Astrocyte (in vitro differentiated cells and primary cell): ENCODE measurements at places on chromosomes 1 and 21. TPM values are rescaled to one million over a fixed set of nuclear protein-coding genes. Genes with fewer than 3 reads are reported as not detected.

DNA sequence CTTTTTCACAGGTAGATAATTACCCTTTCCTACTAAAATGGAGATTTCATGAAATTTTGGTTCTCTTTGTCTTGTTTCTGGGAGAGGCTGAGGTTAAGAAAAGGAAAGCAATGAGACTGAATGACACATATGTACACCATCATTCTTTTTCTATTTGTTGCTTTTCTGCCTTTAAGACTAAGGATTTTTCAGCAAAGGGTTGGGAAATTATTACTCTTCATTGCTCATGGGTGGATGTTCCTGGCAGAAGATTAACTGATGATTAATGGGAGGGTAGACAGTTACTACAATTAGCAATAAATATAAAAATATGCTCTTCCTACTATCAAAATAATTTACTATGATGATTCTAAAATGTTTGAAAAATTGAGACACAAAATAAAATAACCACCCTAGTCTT, 316.5 kb upstream of the USP24 start:
- DNase-seq = no peak

DNA sequence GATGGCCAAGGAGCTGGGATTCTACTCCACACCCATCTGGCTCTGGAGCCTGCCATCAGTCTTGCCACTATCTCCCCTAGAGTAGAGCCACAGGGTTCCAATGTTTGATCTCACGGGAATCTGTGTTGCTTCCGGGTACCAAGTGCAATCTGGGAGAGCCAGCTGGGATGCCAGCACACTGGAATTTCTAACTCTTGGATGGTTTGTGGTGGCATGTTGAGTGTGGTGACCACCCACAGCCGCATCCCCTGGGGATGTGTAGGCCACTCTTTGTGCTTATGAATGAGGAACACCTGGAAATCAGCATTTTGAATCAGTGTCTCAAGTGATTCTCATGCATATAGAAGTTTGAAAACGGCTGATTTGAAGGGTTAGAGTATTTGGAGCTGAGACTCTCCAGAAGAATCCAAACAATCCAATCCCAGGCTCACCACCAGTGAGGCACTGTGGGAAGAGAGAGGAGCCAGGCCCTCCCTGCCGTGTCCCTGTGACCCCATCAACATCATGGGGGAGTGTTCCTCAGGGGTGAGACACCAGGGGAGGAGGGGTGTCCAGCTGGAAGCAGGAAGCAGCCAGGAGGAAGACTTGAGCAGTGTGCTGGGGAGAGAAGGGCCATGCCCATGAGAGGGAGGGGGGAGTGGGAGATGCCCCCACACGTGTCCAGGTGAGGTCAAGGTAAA, 13.4 kb downstream of the FBLIM1 start:
- DNase-seq = no peak

DNA sequence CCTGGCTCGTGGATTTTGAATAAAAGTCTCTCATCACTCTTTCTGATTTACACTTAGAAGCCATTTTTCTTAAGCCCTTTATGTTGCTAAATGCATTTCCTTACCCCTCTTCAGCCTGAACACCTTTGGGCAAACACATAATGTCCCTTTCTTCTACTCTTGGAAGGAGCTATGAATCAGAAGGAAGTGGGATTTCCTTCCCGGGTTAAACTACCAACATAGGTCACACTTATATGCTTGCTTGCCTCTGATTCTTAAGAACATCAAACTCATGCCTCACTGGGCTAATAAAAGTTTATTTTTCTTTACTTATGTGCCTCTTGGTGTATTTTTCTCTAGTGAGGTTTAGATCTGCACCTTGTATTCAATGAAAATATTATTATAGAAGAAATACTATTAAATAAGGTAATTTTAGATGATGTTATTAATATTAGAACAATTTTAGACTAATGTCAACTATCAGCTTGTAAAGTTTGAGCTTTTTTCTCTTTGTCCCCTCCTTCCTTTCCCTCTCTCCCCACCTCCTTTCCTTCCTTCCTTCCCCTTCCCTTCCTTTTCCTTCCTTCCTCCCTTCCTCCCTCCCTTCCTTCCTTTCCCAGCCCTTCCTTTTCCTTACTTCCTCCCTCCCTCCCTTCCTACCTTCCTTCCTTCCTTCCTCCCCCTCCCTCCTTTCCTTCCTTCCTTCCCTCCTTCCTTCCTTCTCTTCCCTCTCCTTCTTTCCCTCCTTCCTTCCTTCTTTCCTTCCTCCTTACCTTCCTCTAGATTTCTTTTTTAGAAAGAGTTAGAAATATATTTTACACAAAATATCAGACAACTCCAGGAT, 66.5 kb upstream of the KCNJ6 start:
- DNase-seq = no peak

DNA sequence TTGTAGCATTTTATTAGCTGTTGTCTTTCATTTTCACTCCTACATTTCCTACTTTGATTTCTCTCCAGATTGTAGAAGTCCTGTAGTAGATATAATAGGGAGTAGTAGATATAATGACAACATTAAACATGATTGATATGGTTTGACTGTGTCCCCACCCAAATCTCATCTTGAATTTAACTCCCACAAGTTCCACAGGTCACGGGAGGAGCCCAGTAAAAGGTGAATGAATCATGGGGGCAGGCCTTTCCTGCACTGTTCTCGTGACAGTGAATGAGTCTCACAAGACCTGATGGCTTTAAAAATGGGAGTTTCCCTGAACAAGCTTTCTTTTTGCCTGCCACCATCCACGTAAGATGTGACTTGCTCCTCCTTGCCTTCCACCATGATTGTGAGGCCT, 7.5 kb upstream of the PRDX6 start:
- DNase-seq = no peak

Gene MIXL1
- total RNA-seq = 0.16 TPM in 1 of 2 replicates, not detected in the other

Gene PDZK1IP1
- 0.34 TPM in 1 of 2 replicates, not detected in the other for total RNA-seq

Gene TP53BP2
- total RNA-seq = 42.3 and 46.6 TPM in 2 replicates

Gene HSPG2
- total RNA-seq = 249 and 262 TPM in 2 replicates

Gene IER5
- total RNA-seq = 23.2 and 28.3 TPM in 2 replicates

Gene MAN1C1
- total RNA-seq = 0.86 and 1.6 TPM in 2 replicates

Gene RGS7
- total RNA-seq = 0.17 and 0.18 TPM in 2 replicates

Gene ATP1A4
- not detected in 2 replicates for total RNA-seq
